CD4-positive, alpha-beta T cell treated with Interferon alpha-2 for 1 hour (primary cell): ENCODE measurements at places on chromosomes 4 and X.

DNA sequence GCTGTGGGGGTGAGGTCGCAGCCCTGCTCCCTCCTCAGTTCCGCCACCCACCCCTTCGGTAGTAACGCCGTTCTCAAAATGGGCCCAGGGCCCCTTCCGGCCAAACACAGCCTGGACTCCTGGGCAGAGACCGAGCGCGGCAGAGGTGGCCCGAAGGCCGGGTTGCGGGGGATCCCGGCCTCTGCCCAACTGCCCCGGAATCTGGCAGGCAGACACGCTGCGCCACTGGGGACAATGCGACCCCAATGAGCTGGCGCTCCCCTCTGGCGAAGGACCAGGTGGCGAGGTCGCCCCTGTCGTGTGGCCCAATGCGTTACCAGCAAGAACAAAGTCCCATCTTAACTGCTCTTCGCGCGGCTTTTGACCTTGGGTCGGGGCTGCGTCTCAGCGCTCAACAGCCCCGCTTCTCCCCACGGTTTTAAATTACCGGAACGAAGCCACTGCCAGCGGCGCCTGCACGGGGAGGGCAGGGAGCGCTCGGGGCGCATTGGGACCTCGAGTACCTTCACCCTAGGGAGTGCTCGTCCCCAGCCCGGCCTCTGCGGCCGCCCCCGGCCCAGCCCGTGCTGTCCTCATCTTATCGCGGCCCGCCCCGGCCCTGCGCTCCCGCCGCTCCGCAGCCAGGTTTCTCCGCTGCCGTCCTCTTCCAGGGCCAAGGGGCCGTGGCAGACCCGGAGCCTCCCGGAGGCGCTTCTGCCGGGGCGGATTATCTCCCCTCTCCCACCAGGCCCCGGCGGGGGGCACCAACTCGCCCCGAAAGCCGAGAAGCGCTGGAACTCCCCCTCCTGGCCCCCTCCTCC, 22.2 kb upstream of the HMX1 start:
- DNase-seq = no peak

DNA sequence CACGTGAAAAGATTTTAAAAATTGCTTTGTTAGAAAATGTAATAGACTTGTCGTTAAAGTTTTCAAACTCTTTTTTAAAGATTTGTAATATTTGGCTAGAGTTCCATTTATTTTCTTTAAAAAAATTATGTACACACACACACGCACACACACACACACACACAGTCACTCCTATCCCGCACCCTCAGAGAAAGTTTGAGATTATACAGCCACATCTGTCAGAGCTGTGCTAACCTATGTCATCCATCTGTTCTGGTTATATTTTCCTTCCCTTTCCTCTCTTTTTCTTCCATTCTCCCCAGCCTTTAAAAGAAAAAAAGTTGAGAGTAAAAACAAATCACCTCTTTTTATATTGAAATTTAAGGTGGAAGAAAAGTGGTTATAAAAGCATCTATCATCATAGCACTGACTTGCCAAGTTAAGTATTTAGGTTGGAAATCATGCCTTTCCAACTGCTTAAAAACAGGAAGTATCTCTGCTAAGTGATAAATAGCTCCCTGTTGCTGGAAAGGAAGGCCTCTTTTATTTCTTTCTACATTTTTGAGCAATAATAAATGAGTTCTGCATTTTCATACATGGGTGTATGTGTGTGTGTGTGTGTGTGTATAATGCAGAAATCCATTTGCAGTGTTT, 163.3 kb upstream of the SPRY1 start:
- no peak for DNase-seq

GRCh38 chr4:105630670-105631655, 77.5 kb downstream of the INTS12 start:
- DNase-seq = no peak

GRCh38 chrX:108310506-108310905, 127.7 kb downstream of the COL4A6 start:
- DNase-seq = no peak
